Heart left ventricle (tissue), 16 donors: ENCODE measurements at places on chromosomes 16 and 17. TPM values are rescaled to one million over a fixed set of nuclear protein-coding genes. Genes with fewer than 3 reads are reported as not detected.
A peak's percentile ranks its signal among the peaks of the same experiment; 100 is the strongest.

GRCh38 chr17:49634485-49634860, 43.4 kb downstream of the SPOP start:
- DNase-seq, result no peak

GRCh38 chr17:75827308-75828075, 16.7 kb downstream of the UNC13D start:
- peak; percentile 88 for DNase-seq

DNA sequence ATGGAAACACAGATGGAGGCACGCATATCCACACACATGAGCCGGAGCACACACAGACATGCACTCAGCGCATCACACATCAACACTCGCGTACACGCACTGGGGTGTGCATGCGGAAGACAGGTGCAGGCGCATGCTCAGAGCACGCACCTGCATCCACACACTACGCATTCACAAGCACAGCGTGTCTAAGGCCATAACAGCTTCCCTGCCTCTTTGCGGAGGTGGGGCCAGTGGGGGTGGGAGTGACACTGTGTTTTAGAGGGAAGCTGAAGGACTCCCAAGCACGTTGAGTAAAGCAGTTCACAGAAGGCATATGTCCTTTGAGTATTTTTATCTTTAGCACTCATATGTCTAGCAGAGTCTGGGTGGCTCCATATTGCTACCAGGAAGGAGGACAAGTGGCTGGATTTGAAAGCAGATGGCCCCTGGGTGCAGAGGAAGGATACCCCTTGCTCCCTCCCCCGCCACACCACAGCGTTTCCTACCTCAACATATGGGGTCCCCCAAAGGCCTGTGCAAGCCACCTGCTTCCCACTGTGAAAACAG, 68.6 kb upstream of the TOB1 start:
- no peak for DNase-seq

GRCh38 chr17:76467366-76467765, at the start of gene AANAT:
Gene AANAT, plus strand, starts transcription at chr17:76467603. Its CDS starts 1,144 bp downstream, at chr17:76468747.
- no peak for DNase-seq

- DNase-seq, result no peak
Measured at GRCh38 chr16:12544477-12545296, 259.0 kb downstream of the CPPED1 start.

- DNase-seq, result no peak
Measured at GRCh38 chr17:63024716-63025115, 58.7 kb downstream of the TANC2 start.

- DNase-seq, result no peak
Measured at GRCh38 chr16:73418691-73419090, 370.8 kb upstream of the ZFHX3 start.

HSF4 gene
- 18.3 TPM for total RNA-seq

GRAP gene
- total RNA-seq, result 1.2 TPM
